ENCODE measurements at places on chromosomes 1 and 21.

- no peak overlapping the region for H3K27ac ChIP-seq
- H3K4me3 ChIP-seq, result no peak overlapping the region
- H3K4me1 ChIP-seq, result no peaks in the 10 kb centered on the region
- peaks cover 33% of the 10 kb centered on the region for H3K27me3 ChIP-seq
These were observed 91.8 kb downstream of the TRIM11 start for GRCh38 chr1:228314658-228315483.

DNA sequence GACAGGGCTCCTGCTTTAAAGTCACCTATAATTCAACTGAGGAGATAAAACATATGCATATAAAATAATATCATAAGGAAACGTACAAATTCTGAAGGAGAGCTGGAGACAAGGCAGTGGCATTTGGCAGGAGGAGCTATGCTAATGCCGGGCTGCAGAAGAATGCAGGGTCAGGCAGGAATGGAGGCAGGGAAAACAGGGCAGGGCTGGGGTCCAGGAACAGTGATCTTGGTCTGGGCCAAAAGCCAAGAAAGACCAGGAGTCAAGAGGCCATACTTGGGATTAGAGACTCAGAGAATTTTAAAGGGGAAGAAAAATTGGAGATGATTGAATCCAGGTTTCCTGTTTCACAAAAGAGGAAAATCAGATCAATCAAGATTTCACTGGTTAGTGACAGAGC is 20.0 kb upstream of the BRDT start:
- H3K36me3 ChIP-seq, result no peaks in the 10 kb centered on the region
- H3K4me1 ChIP-seq, result no peaks in the 10 kb centered on the region
- no peaks in the 10 kb centered on the region for H3K27me3 ChIP-seq

DNA sequence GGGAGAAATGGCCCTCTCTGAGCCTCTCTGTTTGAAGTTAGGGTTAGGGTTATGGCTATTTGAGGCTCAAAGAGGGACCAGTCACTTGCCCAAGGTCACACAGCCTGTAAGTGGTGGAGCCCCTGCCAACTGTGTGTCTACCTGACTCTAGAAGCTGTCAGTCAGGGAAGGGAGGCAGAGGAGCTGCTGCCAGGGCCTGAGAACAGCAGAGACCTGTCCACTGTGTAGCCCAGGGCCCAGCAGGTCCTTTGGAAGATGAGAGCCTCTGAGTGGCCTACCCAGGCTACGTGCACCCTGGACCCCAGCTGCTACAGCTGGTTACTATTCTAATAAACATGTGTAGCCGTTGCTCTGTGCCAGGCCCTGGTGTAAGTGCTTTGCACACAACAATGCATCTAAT is 15.1 kb upstream of the EDN2 start:
- H3K27ac ChIP-seq, result no peak overlapping the region
- no peak for DNase-seq
- peaks cover 22% of the 10 kb centered on the region for H3K27me3 ChIP-seq
- H3K4me1 ChIP-seq, result peaks cover 34% of the 10 kb centered on the region
- H3K4me3 ChIP-seq, result no peak overlapping the region

- H3K4me3 ChIP-seq, result no peak overlapping the region
- DNase-seq, result no peak
- H3K36me3 ChIP-seq, result no peaks in the 10 kb centered on the region
- no peaks in the 10 kb centered on the region for H3K27me3 ChIP-seq
- no peaks in the 10 kb centered on the region for H3K4me1 ChIP-seq
These were observed 4.4 kb downstream of the IFI16 start for GRCh38 chr1:159014003-159014571.
